ENCODE measurements at places on chromosomes 6 and 20. TPM values are rescaled to one million over a fixed set of nuclear protein-coding genes. Genes with fewer than 3 reads are reported as not detected.

KCNQ2 gene
- total RNA-seq = 0.49 TPM

ARMC12 gene
- 0.46 TPM for total RNA-seq

XKR7 gene
- total RNA-seq = not detected

MLN gene
- not detected for total RNA-seq

OXT gene
- total RNA-seq = not detected

ZSCAN23 gene
- total RNA-seq = not detected

FAM184A gene
- total RNA-seq = 0.07 TPM

PTPRT gene
- not detected for total RNA-seq
